ENCODE measurements at places on chromosomes 6 and 20.

DNA sequence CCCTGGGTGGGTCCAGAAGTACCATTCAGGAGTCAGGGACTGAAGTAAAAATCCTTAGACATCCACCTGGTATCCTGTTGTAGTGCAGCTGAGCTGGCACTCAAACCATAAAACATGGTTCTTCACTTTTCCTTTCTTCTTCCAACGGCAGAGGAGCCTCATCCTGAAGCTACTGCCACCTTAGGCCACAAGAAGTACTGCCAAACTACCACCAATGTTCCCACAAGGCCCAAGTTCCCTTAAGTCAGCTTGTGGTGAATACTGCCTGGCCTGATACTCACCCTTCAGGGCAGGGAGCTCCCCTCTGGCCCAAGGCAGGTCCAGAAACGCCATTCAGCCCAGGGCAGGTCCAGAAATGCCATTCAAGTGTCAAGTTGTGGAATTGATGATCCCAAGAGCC, 1053.4 kb upstream of the CITED2 start:
- no peak for DNase-seq

DNA sequence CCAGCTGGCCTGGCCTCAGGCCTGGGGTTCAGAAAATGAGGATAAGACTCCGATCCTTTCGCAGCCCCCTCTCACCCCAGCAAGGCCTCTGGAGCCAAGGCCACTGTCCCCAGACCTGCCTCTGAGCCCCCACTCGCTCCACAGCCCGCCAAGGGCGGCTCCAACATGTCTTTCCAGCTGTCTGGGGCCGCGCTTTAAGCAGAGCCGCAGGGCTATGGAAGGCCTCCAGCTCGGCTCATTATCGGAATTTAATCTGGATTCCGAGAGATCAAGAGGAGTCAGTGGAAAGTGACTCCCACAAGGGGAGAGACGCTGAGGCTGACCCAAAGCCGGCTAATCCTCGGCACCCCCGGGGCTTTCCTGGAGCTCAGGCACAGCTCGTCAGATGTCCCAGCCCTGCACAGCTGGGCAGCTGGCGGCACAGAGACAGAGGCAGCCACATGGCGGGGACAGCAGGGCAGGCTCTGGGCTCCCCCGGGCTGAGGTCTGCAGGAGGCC, 41.8 kb downstream of the BMP7 start:
- no peak for DNase-seq

DNA sequence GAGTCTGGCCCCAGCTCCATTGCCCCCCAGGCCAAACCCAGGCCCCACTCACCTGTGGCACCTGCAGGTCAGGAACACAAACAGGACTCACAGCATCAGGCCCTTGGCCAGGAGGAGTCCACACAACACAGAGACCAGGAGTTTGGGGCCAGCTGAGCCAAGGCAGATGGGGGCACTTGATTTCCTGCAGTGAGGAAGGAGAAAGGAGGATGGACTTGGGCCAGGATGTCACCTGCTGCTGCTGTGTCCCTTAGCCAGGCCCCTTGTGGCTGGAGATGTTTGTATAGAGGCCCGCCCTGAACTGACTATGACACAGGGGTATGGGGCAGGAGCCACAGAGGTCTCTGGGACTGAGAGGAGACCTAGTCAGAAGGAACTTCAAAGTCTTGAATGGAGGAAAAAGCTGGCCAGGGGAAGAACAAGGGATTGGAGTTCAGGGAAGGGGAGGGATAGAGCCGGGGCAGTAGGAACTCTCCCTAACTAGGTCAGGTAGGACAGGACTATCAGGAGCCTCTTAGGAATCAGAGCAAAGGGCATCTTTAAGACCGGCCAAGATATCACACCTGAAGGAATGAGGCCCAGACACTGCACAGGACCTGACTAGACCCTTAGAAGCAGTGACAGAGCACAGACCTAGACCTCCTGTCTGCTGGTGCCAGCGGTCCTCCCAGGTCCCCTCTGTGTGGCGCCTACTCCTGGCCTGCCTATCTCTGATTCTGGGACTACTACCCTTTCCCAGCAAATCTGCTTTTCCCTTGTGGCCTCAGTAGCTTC, 8.8 kb upstream of the TREML2 start:
- no peak for DNase-seq

DNA sequence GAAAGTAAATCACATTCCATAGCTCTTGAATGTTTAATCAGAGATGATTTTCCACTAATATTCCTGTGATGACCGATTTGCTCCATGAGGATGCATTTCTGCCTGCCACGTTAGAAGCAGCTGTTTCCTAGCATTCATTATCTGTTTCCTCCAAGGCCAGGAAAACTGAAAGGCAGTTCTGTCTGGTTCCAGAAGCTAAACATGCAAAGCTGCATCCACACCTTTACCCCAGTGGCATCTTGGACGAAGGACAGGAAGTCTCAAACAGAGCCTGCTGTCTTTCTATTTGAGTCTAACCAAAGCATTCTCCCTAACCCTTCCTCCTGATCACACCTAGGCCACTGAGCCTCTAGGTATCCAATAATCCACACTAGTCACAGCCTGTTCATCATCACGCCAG, 27.6 kb downstream of the CNKSR3 start:
- DNase-seq, result no peak

DNA sequence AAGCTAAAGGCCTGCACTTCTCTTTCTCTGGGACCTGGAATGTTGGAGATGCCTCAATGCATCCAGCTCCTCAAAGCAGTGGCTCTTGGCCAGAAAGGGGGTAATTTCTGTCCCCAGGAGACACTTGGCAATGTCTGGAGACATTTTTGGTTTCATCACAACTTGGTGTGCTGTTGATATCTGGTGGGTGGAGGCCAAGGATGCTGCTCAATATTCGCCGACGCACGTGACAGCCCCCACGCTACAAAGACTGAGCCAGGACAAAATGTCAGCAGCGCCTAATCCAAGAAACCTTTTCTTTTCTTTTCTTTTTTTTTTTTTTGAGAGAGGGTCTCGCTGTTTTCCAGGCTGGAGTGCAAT, 79.8 kb downstream of the SULF2 start:
- DNase-seq, result no peak

- DNase-seq, result peak; percentile 46
Observed at GRCh38 chr20:4026093-4026601, 10.8 kb upstream of the RNF24 start.

DNA sequence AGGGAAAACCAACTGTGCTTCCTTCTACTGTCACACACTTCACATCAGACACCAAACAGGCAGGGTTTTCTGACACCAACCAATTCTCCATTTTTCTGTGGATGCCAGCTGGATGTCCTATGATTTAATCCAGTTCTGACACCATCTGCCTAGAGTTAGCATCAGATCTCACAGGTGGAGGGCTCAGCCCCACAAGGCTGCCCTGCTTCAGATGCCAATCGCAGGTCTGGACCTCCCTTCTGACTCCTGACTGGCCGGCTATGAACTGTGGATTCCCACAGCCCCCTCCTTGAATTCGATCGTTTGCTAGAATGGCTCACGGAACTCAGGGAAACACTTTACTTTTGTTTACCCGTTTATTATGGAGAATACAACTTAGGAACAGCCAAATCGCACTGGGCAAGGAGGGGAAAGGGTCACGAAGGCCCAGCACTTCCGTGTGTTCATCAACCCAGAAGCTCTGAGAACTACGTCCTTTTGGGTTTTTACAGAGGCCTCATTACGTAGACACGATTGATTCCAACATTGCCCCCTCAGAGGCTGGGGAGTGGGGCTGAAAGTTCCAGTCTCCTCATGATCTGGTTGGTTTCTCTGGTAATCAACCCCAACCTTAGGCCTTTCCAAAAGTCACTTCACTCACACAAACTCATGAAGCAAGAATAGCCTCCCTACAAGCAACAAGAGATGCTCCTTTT, 25.4 kb upstream of the MAS1 start:
- no peak for DNase-seq

GRCh38 chr20:38152175-38152620, 12.9 kb downstream of the TGM2 start:
- peak; percentile 92 for DNase-seq

DNA sequence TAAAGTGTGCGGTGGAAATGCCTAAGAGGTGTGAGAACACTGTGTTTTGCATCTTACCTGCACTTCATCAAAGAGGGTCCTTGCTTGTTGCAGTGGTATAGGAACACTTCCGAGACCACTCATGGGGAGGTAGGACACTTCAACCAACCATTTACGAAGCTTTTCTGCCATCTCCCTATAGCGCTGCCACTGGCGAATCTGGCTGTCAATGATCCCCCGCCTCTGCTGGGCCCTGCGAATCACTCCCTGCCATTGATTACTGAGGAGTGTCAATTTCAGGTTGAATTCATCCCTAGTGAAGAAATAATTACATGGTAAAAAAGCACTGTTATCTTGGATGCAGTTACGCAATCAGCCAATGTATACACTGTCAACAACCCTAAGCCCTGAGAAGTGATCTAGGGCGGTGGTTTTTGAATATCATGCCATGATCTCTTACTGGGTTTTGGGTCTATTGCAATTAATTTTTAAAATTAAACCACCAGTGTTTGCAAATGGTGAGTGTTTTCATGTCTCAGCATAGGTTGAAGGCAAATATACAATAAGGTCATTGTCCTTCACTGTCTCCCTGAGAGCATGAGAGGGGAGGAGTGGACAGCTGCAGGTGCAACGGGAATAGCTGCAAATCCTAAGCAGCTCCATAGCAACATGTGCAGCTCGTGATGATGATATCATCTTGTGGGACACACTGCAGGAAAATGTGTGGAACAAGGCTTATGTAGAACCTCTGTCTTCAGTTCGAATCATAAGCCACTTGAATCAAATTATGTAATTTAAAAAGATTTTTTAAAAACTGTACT, 400.6 kb downstream of the ESR1 start:
- DNase-seq, result no peak

- DNase-seq, result no peak
Observed at GRCh38 chr6:41503827-41504465, 42.2 kb upstream of the FOXP4 start.

- no peak for DNase-seq
Observed at GRCh38 chr6:169934699-169935347, 183.4 kb downstream of the ERMARD start.

- peak; percentile 98 for DNase-seq
Observed at GRCh38 chr6:108737594-108738546, 110.4 kb upstream of the ARMC2 start.

DNA sequence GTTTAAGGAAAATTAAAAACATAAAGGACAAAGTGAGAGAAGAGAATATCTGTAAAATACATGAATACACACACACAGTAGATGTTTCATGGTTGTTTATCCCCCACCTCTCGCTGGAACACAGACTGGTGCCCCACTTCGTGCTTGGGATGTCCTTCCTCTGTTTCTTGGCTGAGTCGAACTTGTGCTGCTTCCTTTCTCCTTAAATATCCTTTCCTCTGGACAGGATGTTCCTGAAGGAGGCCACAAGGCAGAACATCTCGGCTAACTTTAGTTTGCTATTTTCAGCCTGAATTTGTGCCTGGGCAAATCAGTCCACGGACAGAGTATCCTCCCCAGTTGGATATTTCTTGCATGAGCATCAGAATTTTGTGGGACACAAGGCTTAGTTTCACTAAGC, 54.7 kb upstream of the ZMYND8 start:
- DNase-seq, result no peak

GRCh38 chr6:33171016-33171879, 21.0 kb downstream of the COL11A2 start:
- DNase-seq, result no peak

DNA sequence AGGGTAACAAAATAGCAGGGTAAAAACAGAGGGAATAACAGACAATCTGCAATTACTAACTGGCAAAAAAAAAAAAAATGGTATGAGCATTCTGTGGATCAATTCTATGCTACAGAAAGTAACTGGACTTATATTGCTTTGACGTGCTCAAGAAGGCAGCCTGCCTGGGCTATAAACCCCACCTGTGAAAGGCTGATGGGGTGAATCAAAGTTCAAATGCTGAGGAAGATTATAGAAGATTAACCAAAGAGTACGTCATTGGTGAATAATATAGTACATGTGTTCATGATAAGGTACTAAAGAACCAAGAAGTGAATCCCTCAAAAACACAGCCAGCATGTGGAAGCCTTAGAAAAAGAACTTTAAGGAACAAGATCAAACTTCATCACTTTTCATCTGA, 441.9 kb upstream of the PTCHD4 start:
- DNase-seq, result no peak

GRCh38 chr20:62938105-62938888, at the start of gene GID8:
Gene GID8, plus strand, starts transcription at chr20:62938147. Its CDS starts 3,356 bp downstream, at chr20:62941503.
- DNase-seq, result peak; percentile 68

- no peak for DNase-seq
Observed at GRCh38 chr6:113385020-113385431, 472.1 kb upstream of the MARCKS start.

- DNase-seq, result peak; percentile 15
Observed at GRCh38 chr6:156741287-156742073, 35.7 kb upstream of the ARID1B start.

GRCh38 chr20:50572938-50573777, 63.0 kb downstream of the PTPN1 start:
- peak; percentile 73 for DNase-seq

- peak; percentile 11 for DNase-seq
Observed at GRCh38 chr6:64520050-64520449, 884.4 kb downstream of the PHF3 start.

GRCh38 chr20:51487565-51488268, 54.8 kb downstream of the NFATC2 start:
- no peak for DNase-seq

DNA sequence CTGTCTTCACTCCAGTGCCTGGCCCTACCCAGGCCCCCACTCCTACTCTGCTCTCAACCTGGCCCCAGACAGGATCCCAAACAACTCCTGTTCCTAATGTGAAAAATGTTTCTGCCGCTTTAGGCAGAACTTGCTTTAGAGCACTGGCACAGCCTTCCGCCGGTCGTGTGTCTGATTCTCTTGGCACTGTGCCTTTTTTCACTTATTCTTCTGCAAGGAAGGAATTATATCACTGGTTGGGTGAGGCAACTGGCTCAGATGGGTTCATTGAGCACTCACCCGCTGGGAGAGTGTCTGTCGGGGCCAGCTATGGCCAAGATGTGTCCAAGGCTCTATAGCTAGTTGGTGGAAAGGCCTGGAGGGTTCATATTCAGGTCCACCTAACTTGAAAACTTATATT, 33.6 kb upstream of the HLA-A start:
- no peak for DNase-seq

GRCh38 chr20:21076073-21076472, 30.1 kb downstream of the LINC00237 start:
- DNase-seq, result no peak

- peak; percentile 65 for DNase-seq
Observed at GRCh38 chr6:15675536-15676220, 12.8 kb upstream of the DTNBP1 start.

DNA sequence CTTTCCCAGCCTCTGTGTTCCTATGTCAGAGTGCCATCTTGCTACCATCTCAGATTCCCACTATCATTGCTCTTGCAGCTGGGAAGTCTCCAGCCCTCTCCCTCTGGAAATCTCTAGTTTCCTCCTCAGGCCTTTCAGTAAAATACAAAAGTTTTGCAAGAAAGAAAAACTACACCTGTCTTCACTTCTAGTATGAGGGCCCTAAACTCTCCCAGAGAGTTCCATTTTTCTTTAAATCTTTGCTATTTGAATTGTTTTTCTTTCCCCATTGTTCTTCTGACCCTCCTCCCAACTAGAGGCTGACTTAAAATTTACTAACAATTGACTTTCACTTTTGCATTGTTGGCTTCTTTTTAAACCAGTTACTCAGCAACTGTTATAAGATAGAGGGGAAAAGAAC, 62.8 kb downstream of the LY86 start:
- no peak for DNase-seq

GRCh38 chr6:82408952-82409431, 45.4 kb downstream of the TPBG start:
- no peak for DNase-seq

- DNase-seq, result no peak
Observed at GRCh38 chr6:168162366-168162765, 83.4 kb upstream of the FRMD1 start.

GRCh38 chr6:4813055-4813454, 36.9 kb downstream of the CDYL start:
- no peak for DNase-seq
